T-helper 2 cell treated with Interferon-gamma antibody and Interleukin-4, amounts not matched to agents 5 μg/mL and 100 μg/mL, for 36 hours (primary cell): ENCODE measurements at places on chromosomes 5 and 9.
A peak's percentile ranks its signal among the peaks of the same experiment; 100 is the strongest.

GRCh38 chr9:6126377-6126776 lies 89.2 kb upstream of the IL33 start:
- no peak overlapping the region for H3K27ac ChIP-seq
- no peaks in the 10 kb centered on the region for H3K4me1 ChIP-seq
- no peak overlapping the region for H3K4me3 ChIP-seq
- DNase-seq = no peak
- H3K27me3 ChIP-seq = peaks cover 13% of the 10 kb centered on the region

GRCh38 chr5:50574121-50574520 lies 92.3 kb upstream of the PARP8 start:
- H3K4me3 ChIP-seq = peak overlapping the region; percentile 28
- H3K36me3 ChIP-seq = peaks cover 16% of the 10 kb centered on the region
- H3K27ac ChIP-seq = no peak overlapping the region
- no peak for DNase-seq

DNA sequence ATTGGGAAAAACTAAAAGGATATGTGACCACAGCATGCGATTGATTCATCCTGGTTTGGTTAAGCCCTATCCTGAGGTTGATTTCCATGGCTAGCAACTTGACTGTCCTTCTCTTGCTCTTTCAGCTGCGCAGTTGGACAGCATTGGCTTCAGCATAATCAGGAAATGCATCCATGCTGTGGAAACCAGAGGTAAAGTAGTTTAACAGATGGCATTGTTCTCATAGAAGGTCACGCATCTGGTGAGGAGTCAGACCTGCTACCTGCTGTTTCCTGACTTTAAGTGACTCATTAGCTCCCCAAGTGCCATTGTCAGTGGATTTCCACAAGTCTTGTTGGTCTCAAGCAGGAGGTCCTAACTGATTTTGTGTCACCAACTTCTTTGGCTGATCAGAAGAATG lies 266.9 kb downstream of the ARHGAP26 start:
- H3K27me3 ChIP-seq = no peaks in the 10 kb centered on the region
- H3K4me3 ChIP-seq = no peak overlapping the region
- DNase-seq = no peak
- H3K36me3 ChIP-seq = peaks cover 17% of the 10 kb centered on the region
- H3K4me1 ChIP-seq = peaks cover 28% of the 10 kb centered on the region

DNA sequence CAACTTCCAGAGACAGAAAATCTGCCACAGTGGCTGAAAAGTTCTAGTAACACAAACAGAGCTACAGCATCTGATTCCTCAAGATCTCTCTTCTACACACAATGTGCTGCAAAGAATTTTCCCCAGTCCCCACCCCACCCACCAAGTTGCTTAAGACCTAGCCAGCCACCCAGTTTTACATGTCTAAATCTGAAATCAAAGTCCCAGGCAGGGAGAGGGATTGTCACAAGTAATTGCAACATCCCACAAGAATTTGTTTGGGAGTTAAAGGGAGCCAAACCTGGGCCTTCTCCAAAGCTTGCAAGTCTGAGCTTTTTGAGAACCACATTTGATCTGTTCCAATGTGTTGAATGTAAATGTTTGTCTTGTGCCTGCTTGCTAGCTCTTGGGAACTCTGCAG lies 15.5 kb downstream of the IGIP start:
- no peak overlapping the region for H3K27ac ChIP-seq
- H3K36me3 ChIP-seq = no peaks in the 10 kb centered on the region
- DNase-seq = no peak
- H3K27me3 ChIP-seq = peaks cover 20% of the 10 kb centered on the region

GRCh38 chr5:141051521-141051866 lies 320 bp downstream of the PCDHB1 start:
- no peak overlapping the region for H3K27ac ChIP-seq
- no peak overlapping the region for H3K4me3 ChIP-seq
- H3K27me3 ChIP-seq = no peaks in the 10 kb centered on the region
- no peak for DNase-seq
- no peaks in the 10 kb centered on the region for H3K36me3 ChIP-seq
